ENCODE measurements at places on chromosomes 1 and 21.

DNA sequence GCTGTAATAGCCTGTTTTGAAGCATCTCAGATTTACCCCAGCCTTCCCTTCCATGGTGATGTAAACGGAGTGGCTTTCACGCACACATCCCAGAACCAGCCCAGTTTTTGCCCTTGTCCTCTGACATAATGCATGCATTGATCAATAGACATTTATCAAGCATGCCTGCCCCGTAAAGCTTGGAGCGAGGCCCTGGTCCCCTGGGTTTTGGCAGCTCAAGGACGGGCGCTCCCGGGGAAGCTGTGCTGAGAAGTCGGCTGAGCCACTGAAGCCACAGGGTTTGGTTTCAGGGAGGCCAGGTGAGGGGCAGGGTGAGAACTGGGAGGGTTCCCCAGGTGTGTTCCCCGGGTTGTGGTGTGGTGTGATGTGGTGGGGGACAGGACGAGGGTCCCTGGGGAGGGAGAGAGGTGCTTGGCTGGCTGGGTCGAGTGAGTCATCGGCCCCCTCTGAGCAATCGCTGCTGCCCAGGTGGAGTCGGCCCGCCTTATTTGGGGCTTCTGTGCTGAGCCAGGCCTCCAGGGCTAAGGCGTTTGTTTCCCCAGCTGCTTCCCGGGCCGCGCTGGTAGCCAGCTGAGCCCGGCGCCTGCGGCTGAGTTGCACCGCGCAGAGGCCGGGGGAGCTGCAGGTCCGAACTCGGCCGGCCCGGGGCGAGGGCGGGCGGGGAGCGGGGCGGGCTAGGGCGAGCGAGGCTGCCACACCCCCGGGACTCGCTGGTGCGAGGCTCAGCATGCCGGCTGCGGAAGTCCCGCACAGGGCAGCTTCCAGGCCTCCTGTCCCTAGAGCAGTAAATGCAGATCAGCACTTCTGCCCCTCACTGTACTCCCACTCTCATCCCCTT lies 23.6 kb downstream of the ATP2B4 start:
- peaks cover 7% of the 10 kb centered on the region for H3K4me1 ChIP-seq
- peak; percentile 86 for DNase-seq
- no peak overlapping the region for H3K27ac ChIP-seq
- H3K36me3 ChIP-seq = no peaks in the 10 kb centered on the region

GRCh38 chr1:101484689-101485338 lies 248.0 kb downstream of the S1PR1 start:
- peaks cover 4% of the 10 kb centered on the region for H3K4me1 ChIP-seq
- DNase-seq = no peak
- no peaks in the 10 kb centered on the region for H3K36me3 ChIP-seq
- H3K27me3 ChIP-seq = no peaks in the 10 kb centered on the region
- no peak overlapping the region for H3K27ac ChIP-seq
- H3K4me3 ChIP-seq = no peak overlapping the region

- peak overlapping the region; percentile 13 for H3K4me3 ChIP-seq
- peak overlapping the region; percentile 78 for H3K27ac ChIP-seq
- peak; percentile 72 for DNase-seq
- H3K27me3 ChIP-seq = no peaks in the 10 kb centered on the region
These were observed 10.6 kb downstream of the CELSR2 start for GRCh38 chr1:109259674-109260557.

GRCh38 chr1:24319312-24319863 lies at the start of gene GRHL3:
TSS of gene GRHL3 (plus strand) at chr1:24319357. CDS start at chr1:24319552, 195 bp downstream.
- no peak within 1 kb of the TSS for H3K27ac ChIP-seq
- H3K4me1 ChIP-seq = peaks cover 31% of the 10 kb centered on the region
- H3K36me3 ChIP-seq = no peaks in the 10 kb centered on the region
- no peak for DNase-seq

DNA sequence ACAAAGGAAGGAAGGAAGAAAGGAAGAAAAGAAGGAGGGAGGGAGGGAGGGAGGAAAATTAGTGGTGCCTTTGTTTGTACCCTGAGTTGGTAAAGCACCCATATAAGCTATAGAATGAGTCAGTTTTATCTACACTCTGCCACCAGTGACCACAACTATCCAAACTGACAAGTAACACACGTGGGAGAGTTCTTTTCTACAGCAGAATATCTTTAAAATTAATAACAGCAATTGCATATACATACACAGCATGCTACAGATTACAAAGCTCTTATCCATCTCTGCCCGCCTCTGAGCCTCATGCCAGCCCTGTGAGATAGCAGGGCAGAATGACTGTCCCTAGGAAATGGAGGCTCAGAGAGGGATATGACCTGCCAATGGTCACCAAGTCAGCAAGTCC lies 20.3 kb downstream of the CDCP2 start:
- DNase-seq = no peak
- H3K27ac ChIP-seq = no peak overlapping the region
- no peaks in the 10 kb centered on the region for H3K27me3 ChIP-seq
- H3K4me1 ChIP-seq = peaks cover 20% of the 10 kb centered on the region
- no peak overlapping the region for H3K4me3 ChIP-seq
- H3K36me3 ChIP-seq = no peaks in the 10 kb centered on the region

GRCh38 chr1:109750920-109751319 lies 10.1 kb upstream of the GSTM3 start:
- DNase-seq = no peak
- H3K36me3 ChIP-seq = no peaks in the 10 kb centered on the region
- H3K27ac ChIP-seq = no peak overlapping the region
- H3K4me3 ChIP-seq = no peak overlapping the region

DNA sequence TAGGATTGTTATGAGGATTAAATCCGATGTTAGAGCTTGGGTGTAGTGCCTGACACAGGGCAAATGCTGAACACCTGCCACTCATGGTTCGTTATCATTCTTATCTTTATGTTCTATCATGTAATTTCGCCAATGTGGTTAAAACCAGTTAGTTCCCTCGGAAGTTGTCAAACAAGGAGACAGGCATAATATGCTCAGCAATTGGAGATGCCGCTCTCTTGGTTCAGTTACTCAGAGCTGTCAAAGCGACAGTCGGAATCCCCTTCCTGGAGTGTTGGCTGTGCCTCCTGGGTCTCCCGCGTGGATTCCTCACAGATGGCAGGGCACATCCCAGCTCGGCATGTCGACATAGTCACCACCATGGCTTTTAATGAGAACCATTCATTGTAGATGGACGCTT lies 192.2 kb downstream of the ROR1 start:
- no peaks in the 10 kb centered on the region for H3K36me3 ChIP-seq
- no peak for DNase-seq
- H3K27ac ChIP-seq = no peak overlapping the region
- no peak overlapping the region for H3K4me3 ChIP-seq
- no peaks in the 10 kb centered on the region for H3K27me3 ChIP-seq

- no peaks in the 10 kb centered on the region for H3K27me3 ChIP-seq
- H3K27ac ChIP-seq = no peak overlapping the region
- no peaks in the 10 kb centered on the region for H3K36me3 ChIP-seq
- no peak overlapping the region for H3K4me3 ChIP-seq
These were observed 338.0 kb downstream of the MATN1 start for GRCh38 chr1:30385246-30385995.

DNA sequence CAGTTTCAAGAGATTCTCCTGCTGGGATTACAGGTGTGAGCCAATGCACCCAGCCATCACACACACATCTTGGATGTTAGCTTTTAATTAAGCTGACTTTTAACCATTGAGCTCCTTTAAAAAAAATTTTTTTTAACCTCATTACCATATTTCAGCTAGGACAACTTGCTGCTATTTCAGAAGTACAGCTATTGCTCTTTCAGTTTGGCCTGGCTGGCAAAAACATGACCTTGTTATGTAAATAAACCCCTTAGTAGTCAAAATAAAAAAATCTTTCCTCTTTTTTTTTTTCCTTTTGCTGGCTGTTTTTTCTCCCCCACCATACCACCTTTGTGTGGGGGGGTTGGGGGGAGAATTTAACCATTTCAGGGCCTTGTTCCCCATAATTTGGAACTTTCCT lies 49.9 kb downstream of the ZMYM1 start:
- no peaks in the 10 kb centered on the region for H3K4me1 ChIP-seq
- no peak for DNase-seq
- H3K36me3 ChIP-seq = no peaks in the 10 kb centered on the region
- no peaks in the 10 kb centered on the region for H3K27me3 ChIP-seq
- no peak overlapping the region for H3K27ac ChIP-seq

GRCh38 chr21:36887963-36888362 lies 78.5 kb downstream of the HLCS start:
- no peaks in the 10 kb centered on the region for H3K27me3 ChIP-seq
- DNase-seq = peak; percentile 82
- no peak overlapping the region for H3K4me3 ChIP-seq
- no peak overlapping the region for H3K27ac ChIP-seq
- H3K4me1 ChIP-seq = peaks cover 38% of the 10 kb centered on the region
- peaks cover 3% of the 10 kb centered on the region for H3K36me3 ChIP-seq

DNA sequence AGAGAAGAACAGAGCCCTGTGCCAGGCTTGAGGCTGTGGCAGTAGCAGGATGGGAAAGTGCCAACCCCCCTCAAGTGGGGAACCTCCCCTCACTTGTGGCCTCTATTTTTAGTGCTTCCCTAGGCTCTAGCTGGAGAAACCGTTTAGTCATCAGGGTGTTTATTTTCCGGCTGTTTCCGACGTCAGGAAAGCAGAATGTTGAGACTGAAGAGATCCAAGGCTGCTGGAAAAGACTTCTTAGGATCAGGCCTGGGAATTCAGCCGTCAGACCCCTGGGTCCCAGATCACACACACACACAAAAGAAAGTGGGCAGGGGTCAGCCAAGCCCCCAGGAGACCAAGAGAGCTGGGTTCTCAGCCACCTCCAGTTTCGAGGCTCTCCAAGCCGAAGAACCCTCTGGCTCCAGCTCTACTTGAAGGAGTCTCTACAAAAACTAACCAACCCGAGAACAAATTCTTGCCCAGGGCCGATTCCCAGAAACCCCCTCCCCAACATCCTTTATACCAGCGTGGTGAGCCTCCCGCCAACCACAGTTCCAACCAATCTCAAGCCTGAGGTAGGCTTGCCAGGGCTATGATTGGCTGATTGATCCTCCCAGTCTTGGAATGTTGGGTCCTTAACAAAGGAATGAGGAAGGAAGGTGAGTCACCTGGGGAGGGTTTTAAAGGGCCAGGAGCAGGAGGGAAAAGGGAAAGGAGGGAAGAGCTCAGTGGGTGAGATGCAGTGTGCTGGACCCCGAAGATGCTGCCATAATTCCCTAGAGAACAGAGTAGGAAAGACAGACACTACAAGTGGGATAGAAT lies 2.5 kb upstream of the MEF2D start:
- no peaks in the 10 kb centered on the region for H3K27me3 ChIP-seq
- DNase-seq = no peak
- no peak overlapping the region for H3K4me3 ChIP-seq
- no peaks in the 10 kb centered on the region for H3K36me3 ChIP-seq
- peaks cover 25% of the 10 kb centered on the region for H3K4me1 ChIP-seq

DNA sequence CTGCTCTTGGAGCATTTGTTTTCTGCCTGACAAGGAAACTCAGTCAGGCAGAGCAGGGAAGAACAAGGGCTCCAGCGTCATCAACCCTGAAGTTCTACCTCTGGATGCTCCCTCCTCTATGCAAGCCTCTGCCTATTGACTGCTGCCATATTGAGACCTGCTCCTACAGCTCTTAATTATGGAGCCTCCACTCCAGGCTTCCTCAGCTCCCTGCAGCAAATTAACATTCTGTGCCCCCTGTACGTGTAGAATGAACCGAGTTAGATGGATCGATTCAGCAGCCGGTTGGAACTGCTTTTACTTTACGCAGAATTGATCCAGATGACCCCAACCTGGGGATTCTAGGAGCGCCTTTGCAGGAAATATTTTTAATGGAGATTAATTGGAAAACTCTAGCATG lies 68.7 kb downstream of the KIRREL1 start:
- H3K36me3 ChIP-seq = no peaks in the 10 kb centered on the region
- no peak overlapping the region for H3K27ac ChIP-seq
- H3K4me3 ChIP-seq = no peak overlapping the region

DNA sequence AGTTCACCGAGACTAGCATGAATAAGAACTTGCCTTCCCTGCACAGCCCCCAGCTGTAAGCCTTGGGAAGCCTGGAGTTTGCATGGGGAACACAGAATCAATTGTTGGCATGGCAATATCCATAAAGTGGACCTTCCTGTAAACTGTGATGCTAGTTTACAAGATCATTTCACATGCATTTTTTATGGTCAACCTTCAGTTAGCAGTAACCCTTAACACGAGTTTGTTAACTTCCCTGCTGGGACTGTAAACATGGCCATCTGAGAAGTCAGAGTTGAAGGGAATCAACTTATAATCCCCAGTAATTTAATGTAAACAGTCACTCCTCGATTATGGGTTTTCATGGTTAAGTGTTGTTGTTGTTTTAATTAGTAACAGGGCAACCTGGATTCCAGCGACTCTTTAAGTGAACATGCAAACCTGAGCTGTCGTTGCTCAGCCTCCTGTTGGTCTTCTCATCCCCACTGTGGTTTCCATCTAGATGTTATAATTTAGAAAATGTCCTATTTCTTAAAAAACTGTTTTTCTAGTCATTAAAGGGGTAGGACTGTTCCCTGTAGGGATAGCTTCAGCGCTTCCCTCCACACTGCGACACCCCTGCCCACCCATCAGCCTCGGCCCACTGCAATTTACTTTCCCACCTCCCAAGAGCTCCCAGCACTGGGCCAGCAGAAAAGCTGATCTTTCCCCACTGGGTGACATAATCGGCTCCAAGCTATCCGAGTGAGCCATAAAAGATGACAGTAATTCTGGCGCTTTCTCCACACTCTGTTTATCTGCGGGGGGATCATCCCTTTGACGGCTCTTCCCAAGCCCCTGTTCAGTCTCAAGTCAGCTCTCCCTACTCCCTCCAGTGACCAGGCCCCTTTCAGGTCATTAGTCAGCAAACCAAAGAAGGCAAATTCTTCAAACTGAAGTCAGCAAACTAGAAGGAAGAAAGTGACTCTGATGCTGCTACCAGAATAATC lies 107.6 kb upstream of the IPO9 start:
- H3K4me3 ChIP-seq = no peak overlapping the region
- peak overlapping the region; percentile 55 for H3K27ac ChIP-seq
- DNase-seq = no peak
- H3K36me3 ChIP-seq = no peaks in the 10 kb centered on the region
- H3K4me1 ChIP-seq = peaks cover 41% of the 10 kb centered on the region
- no peaks in the 10 kb centered on the region for H3K27me3 ChIP-seq

DNA sequence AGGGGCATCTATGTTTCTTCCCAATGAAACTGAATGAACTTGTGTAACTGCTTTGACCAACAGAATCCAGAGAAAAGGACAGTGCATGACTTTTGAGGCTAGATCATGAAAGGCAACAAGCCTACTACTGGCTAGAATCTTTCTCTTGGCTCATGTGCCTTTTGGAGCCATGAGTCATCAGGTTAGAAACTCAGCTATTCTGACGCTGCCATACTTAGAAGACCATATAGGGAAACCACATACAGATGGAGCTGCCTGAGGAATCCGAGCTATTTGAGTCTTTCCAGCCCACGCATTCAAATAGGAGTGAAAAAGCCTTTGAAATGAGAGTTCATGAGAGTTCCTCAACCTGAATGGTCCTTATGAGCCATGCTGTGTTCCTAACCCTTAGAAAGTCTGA lies 738.5 kb upstream of the CHRM3 start:
- peak; percentile 60 for DNase-seq
- H3K27ac ChIP-seq = no peak overlapping the region
- H3K4me1 ChIP-seq = peaks cover 16% of the 10 kb centered on the region
- H3K36me3 ChIP-seq = no peaks in the 10 kb centered on the region

GRCh38 chr1:24186993-24187790 lies at the start of gene IFNLR1:
TSS of gene IFNLR1 (minus strand) at chr1:24187289. CDS start at chr1:24187248, 41 bp downstream.
- peak within 1 kb of the TSS; percentile 83 for H3K4me3 ChIP-seq
- peaks cover 27% of the 10 kb centered on the region for H3K27me3 ChIP-seq
- no peaks in the 10 kb centered on the region for H3K36me3 ChIP-seq
- peaks cover 7% of the 10 kb centered on the region for H3K4me1 ChIP-seq

Measured in neural progenitor cell (in vitro differentiated cells).